Tibial nerve (tissue), 4 donors: ENCODE measurements at places on chromosomes 1 and 21. TPM values are rescaled to one million over a fixed set of nuclear protein-coding genes. Genes with fewer than 3 reads are reported as not detected.
A peak's percentile ranks its signal among the peaks of the same experiment; 100 is the strongest.

- no peak for DNase-seq
Measured at GRCh38 chr1:246906833-246907232, 24.9 kb downstream of the AHCTF1 start.

- DNase-seq, result no peak
Measured at GRCh38 chr1:164718821-164719220, 159.8 kb downstream of the PBX1 start.

- no peak for DNase-seq
Measured at GRCh38 chr1:206687915-206688442, 3.3 kb downstream of the MAPKAPK2 start.

- DNase-seq, result no peak
Measured at GRCh38 chr1:119859647-119860046, 36.7 kb downstream of the ADAM30 start.

- no peak for DNase-seq
Measured at GRCh38 chr1:182404781-182405180, 4.3 kb upstream of the TEDDM1 start.

DNA sequence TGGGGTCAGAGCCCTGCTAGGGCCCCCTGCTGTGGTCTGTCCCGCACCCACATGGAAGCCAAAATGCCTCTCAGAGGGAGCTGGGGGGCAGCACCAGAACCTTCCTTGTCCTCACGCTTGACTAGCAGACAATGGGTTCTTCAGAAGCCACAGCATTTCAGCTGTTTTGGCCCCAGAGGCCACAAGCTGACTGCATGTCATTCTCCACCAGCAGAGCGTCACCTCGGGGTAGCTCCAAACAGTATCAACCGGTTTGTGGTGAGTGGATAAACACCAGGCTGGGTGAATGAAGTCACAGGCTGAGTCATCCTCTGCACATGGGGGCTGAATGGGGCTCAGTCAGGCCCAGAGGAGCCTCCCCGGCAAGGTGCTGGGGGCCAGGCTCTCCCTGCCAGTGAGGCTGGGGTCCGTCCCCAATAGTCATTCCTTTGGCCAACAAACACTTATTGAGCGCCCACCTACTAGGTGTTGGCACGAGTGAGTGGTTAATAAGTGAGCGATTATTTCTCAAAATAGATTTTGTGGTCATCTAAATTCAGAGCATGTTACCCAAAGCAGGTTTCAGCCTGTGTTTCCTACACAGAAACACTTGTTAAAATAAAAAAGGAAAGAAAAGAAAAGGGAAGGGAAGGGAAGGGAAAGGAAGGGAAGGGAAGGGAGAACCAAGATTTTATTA is 9.1 kb downstream of the OLIG1 start:
- no peak for DNase-seq

- no peak for DNase-seq
Measured at GRCh38 chr1:53166912-53167311, 24.5 kb upstream of the SLC1A7 start.

DNA sequence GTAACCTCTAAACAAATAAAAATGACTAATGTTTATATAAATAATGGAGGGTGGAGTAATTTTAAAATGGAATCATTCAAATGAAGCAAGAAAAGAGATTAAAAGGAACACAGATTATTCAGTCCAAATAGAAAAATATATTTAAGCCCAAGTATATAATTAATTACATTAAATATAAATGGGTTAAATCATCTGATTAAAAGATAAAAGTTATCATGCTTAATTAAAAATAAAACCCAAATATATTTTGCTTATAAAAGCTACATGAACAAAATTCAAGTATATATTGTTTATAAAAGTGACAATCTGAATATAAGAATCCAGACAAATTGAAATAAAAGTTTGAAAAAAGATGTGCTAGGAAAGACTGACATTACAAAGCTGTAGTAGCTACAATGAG is 63.9 kb upstream of the ACTRT2 start:
- no peak for DNase-seq

- no peak for DNase-seq
Measured at GRCh38 chr1:14142397-14143100, 442.6 kb downstream of the PRDM2 start.

DNA sequence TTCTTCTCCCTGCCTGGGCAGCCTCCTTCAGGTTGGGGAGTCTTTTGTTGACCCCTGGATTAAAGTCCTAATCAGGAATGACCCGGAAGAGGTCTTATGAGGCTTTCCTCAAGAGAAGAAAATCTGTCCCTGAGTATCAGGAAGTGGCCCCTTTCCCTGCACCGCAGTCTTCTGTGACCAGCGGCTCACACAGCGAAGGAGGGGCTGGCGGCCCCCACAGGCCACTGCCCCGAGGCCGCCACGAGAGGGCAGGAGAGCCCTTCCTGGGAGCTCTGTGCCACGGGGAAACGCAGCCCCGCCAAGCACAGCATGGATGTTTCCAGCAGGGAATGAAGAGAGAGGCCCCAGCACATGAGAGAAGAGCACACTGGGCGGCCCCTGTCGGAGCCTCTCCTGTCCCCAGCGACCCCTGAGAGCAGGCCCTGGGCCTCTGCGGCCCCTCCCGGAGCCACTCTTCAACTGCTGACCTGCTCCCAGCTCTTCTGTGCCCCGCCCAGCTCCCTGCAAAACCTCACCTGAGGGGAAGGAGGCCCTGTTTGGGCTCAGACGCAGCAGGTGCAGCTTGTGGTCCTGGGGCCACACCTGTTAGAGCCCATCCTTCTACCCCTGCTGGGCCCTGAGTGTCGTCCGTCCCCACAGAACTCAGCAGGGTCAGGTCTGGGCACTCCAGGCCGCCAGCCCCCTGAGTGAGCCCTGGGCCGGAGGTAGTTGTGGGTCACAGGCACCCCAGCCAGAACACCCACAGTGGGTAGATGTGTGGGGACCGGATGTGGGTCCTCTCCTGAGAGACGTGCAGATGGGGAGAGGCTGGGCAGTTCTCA is 4.9 kb upstream of the POFUT2 start:
- peak; percentile 74 for DNase-seq

DNA sequence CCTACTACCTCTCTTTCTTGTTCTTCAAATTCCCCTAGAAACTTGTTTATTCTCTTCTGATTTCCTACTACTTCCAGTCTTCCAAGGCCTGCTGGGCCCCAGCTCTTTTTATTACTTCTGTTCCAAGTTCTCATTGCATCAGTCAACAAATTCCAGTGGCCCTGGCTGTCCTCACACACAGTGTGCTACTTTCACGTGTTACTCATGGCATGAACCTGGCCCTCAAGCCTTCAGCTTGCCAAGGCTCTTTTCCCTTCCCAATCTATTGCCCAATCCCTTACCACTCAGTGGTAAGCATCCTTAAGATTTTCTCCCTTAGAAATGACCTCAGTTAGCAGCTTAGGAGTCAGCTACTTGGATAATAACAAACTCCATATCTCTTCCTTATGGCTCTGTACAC is 613.5 kb downstream of the LMO4 start:
- peak; percentile 17 for DNase-seq

DNA sequence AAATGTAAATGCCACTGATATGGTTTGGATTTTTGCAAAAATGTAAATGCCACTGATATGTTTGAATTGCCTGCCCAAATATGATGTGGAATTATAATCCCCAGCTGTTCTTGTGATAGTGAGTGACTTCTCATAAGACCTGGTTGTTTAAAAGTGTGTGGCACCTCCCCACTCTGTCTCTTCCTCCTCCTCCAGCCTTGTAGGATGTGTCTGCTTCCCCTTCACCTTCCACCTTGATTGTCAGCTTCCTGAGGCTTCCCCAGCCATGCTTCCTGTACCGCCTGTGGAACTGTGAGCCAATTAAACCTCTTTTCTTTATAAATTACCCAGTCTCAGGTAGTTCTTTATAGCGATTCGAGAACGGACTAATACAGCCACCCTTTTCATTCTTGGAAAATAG is 1.3 kb upstream of the CCT8 start:
- no peak for DNase-seq

GRCh38 chr21:37886726-37887299 is 29.4 kb downstream of the KCNJ6 start:
- no peak for DNase-seq

- no peak for DNase-seq
Measured at GRCh38 chr1:78779831-78780230, 130.2 kb downstream of the IFI44 start.

Gene CHIA
- not detected for total RNA-seq

Gene MCOLN3
- 10.7 TPM for total RNA-seq

Gene KPNA6
- total RNA-seq, result 32.2 TPM

Gene HSPA13
- 32.4 TPM for total RNA-seq

Gene MYBPH
- total RNA-seq, result not detected

Gene ADORA3
- total RNA-seq, result 5.3 TPM

Gene LPAR3
- total RNA-seq, result 1.5 TPM

Gene RGSL1
- total RNA-seq, result not detected
